ENCODE measurements at places on chromosomes 11 and 22.

- no peak for DNase-seq
These were observed 96.9 kb downstream of the TRMU start for GRCh38 chr22:46432164-46433068.

- no peak for DNase-seq
These were observed 65.5 kb upstream of the SOX6 start for GRCh38 chr11:16421826-16422225.

DNA sequence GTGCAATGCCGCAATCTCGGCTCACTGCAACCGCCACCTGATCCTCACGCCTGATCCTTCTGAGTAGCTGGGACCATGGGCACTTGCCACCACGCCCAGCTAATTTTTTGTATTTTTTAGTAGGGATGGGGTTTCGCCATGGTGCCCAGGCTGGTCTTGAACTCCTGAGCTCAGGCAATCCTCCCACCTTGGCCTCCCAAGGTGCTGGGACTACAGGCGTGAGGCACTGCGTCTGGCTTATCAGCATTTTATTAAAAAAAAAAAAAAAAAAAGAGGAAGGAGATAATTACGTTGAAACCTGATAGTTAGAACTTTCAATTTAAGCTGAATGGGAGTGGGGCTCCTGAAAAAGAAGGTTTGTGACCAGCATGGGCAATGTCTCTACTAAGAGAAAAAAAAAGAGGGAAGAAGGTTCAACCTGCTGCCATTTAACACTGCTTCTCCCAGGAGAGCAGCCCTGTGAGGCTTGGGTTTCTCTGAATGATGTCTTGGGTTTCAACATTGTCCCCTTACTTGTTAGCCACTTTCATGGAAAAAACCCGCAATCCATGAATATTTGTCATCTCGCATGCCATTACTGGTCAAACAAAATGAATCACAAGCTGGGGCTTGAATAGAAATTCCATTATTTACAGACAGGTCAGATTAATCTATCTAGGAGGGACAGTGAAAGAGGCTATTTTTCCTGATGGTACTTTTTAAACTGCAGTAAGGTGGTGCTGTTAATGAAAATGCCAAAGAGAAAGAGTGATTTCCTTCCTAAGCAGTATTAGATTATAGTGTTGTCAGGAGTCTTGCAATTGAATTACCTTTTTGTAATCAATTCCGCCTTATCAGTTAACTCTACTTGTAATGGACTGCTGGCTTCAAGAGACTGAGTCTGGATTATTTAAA lies 72.5 kb downstream of the PACS1 start:
- no peak for DNase-seq

DNA sequence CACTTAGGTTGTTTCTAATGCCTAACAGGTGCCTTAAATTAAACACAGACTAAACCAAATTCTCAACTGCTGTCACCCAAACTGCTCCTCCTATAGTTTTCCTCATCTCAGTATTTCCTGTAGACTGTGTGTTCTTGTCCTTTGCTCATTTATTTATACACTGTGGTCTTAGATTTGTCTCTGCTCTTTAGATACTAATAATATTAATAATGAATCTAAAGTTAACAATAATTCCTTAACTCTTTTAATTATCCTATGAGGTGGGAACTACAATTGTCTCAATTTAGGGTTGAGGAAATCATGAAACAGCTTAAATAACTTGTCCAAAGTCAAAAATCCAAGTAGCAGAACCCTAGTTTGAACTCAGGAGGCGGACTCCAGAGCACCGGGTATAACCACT lies 43.9 kb upstream of the YPEL1 start:
- no peak for DNase-seq

DNA sequence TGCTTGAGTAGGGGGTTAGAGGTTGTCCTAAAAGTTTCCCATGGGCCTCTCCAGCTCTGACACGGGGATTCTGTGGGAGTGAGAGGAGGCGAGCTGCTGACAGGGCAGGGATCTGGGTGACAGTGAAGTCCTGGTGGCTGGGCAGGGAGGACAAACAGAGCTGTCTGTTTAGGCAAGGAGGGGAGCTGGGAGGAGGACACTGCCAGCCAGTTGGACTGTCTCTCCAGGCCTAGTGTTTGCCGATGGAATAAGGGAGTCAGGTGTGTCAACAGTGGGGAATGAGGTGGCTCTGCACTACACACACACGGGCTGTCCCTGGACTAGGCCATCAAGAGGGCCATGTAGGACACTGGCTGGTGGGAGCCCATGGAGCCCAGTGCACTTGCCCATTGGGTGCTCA lies 20.6 kb upstream of the SYT7 start:
- no peak for DNase-seq

- no peak for DNase-seq
These were observed 736.5 kb upstream of the CCDC90B start for GRCh38 chr11:84022695-84023094.

GRCh38 chr11:128653801-128654231 lies 40.1 kb upstream of the FLI1 start:
- DNase-seq, result no peak

GRCh38 chr22:39185601-39186012 lies 33.1 kb upstream of the CBX7 start:
- DNase-seq, result peak; percentile 72

DNA sequence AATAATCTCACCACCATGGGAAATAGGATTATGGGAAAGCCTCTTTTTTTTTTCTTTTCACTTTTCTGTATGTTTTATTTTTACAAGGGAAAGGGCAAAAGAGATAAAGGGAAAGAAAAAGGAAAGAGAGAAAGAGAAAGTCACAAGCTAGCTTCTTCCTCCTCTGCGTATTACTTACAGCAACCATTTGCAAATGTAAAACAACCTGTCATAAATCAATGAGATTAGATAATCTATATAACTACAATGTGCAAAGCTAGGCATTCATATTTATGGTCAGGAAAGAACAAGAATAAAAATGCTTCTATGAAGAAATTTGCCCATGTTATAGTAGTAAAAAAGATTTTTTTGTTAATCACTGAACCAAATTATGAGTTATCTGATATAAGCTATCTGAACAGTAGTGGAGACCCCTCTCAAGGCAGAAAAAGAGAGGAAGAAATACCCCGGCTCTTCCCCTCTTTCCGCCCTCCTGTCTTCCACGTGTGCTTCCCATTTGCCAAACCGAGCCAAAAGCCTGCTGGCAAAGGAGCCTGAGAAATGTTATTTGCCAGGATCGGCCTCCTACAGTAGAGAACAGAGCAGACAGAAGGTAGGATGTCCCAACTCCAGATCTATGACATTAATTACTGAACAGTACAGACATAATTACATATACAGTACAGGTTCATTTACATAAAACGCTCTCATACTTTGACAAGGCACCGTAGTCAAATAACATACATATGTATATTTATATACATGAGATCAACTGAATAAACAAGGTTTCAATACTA lies 50.2 kb downstream of the ARHGAP32 start:
- DNase-seq, result no peak

DNA sequence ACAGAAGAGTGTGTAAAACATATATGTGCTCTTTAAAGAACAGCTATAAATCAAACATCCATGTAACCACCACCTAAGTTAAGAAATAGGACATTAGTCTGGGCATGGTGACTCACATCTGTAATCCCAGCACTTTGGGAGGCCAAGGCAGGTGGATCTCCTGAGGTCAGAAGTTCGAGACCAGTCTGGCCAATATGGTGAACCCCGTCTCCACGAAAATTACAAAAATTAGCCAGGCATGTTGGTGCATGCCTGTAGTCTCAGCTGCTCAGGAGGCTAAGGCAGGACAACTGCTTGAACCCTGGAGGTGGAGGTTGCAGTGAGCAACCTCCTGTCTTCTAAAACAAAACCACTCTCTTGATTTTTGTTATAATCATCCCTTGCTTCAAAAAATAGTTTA lies 103.3 kb downstream of the LRRC32 start:
- no peak for DNase-seq

GRCh38 chr11:105935791-105936190 lies 86.2 kb downstream of the MSANTD4 start:
- no peak for DNase-seq

- no peak for DNase-seq
These were observed 93.6 kb downstream of the CTTN start for GRCh38 chr11:70491696-70492472.

- no peak for DNase-seq
These were observed 331.1 kb upstream of the MPPED2 start for GRCh38 chr11:30917266-30917665.

GRCh38 chr22:25563761-25564319 lies 635 bp upstream of the GRK3 start:
- no peak for DNase-seq

DNA sequence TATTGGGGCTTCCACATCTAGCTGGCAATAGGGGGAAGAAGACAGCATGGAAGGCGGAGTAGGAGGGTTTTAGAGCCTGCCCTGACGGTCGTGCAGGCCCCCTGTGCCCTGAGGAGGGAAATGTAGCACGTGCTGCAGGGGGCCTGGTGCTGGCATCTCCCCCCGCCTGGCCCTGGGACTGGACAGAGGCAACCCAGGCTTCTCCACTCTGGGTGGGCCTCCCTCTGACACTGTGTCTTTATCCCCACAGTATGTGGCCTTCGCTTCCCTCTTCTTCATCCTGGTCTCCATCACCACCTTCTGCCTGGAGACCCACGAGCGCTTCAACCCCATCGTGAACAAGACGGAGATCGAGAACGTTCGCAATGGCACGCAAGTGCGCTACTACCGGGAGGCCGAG lies 36.8 kb downstream of the KCNC1 start:
- no peak for DNase-seq

DNA sequence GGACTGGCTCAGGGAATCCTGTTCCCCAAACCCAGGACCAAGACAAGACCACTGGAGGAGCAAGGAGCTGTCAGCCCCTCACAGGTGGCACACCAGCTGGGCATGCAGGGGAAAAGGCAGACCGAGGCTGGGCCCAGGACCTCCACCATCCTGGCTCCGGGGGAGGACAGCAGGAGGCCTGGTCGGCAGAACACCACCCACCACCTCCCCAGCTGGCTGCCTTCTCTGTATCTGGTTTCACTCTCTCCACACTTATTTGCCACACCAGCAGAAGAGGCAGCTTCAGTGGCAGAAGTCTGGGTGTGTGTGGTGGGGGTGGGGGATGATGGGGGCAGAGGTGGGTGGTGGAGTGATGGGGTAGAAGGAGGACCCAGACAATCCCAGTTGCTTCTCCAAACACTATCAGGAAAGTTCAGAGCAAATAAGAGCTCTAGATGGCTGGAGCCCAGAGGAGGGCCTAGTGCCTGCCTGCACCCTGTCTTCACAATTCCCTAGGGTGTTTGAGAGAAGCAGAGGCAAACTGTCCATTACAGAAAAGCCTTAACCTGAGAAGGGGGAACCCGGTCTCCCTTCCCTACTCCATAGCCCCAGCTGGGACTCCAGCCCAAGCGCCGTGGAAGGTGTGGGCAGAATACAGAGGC lies 51.9 kb upstream of the CDON start:
- DNase-seq, result no peak

GRCh38 chr11:27640954-27641353 lies 59.3 kb downstream of the BDNF start:
- no peak for DNase-seq

- no peak for DNase-seq
These were observed 27.3 kb downstream of the OR10D3 start for GRCh38 chr11:124210421-124210820.

DNA sequence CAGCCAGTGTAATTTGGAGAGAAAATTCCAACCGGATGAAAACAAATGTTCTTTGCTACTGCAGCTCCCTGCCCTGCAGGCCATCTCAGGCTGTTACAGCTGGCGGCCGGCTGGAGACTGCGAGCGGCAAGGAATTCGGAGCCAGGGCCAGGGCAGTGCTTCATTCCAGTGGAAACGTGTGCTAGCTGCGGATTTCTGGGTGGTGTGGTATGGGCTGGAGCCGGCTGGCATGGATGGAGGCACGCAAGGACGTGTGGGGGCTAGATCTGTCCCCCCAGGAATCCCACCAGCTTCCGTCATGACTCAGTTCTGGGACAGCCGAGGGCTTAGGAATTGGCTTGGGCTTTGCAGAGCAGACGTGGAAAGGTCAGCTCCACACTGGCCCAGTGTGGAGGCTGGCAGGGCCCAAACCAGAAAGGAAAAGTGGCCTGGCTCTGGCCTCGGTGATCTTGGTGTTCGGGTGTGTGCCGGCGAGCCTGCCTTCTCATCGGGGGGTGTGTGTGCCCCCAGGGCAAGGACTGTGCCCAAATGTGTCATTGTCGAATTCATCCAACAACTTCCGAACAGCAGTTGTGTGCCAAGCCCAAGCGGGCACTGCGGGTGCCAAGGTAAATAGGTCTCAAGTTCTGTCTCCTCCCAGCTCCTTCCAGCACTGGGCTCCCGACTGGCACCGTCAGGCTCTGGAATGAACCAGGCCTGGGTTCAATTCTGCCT lies 48.1 kb upstream of the SHISAL1 start:
- DNase-seq, result peak; percentile 79

GRCh38 chr11:96033599-96033998 lies 109.7 kb upstream of the MTMR2 start:
- DNase-seq, result peak; percentile 47

DNA sequence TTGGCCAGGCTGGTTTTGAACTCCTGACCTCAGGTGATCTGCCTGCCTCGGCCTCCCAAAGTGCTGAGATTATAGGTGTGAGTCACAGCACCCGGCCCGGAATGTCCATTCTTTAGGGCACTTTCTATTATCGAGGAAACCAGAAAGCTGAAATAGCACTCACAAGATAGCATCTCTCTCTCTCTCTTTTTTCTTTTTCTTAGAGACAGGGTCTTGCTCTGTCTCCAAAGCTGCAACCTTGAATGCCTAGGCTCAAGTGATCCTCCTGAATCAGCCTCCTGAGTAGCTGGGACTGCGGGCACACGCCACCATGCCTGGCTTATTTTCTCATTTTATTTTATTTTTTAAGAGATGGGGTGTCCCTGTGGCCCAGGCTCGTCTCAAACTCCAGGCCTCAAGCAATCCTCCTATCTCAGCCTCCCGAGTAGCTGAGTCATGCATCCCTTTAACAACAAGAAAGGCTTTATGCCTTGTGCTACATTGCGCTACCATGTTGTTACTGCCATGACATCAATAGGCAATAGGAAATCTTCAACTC lies 7.2 kb upstream of the EED start:
- no peak for DNase-seq

DNA sequence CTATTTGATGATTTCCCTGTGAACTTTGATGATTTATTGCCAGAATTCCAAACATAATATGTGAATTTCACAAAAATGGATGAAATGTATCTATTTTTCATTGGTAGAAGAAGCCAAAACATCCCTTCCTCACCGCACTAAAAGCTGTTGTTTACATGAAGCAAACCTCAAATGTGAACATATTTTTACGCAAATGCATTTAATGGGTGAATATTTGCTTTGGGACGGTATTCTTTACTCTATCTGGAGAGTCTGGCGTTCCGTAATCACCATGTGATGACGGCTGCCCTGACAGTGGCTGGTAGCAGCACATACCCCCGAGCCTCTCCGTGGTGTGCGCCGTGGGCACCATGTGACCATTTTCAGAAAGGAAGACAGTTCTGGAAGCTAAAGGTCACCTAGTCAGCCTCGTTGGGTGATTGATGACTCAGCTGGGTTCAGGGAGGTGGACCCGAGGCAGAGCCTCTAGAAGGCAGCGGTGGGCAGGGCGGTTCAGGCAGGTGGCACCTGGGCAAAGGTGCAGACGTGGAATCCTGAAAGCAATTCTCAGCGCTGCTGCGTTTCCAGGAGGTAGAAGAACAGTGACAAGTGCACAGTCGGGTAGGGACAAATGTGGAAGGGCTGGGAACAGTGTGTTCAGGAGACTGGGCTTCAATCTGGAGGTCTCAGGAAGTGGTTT lies 45.3 kb downstream of the PPARA start:
- DNase-seq, result no peak
